Glutamatergic neuron (in vitro differentiated cells): ENCODE measurements at places on chromosomes 11 and 22.

DNA sequence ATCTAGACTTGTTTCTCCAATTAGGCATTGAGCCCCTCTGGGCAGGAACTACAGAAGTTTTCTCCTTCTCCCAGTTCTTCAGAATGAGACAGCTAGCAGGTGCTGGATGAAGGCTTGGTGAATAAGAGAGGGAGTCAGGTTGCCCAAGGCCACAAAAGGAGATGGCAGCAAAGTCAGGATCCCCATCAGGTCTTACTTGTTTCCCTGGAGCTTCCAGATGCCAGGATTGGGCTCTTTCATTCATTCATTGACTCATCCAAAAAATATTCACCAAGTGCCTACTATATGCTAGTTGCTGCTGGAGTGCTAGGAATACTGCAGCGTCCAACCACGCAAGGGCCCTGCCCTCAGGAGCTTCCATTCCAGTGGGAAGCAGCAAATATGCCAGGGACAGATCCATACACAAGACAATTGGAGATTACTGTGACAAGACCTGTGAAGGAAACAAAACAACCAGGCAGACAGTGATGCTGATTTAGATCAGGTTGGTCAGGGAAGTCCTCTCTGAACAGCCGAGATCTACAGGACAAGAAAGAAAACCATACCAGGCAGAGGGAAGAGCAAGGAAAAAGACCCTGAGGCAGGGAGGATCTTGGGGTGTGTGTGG lies 24.6 kb upstream of the LMO1 start:
- DNase-seq: no peak

DNA sequence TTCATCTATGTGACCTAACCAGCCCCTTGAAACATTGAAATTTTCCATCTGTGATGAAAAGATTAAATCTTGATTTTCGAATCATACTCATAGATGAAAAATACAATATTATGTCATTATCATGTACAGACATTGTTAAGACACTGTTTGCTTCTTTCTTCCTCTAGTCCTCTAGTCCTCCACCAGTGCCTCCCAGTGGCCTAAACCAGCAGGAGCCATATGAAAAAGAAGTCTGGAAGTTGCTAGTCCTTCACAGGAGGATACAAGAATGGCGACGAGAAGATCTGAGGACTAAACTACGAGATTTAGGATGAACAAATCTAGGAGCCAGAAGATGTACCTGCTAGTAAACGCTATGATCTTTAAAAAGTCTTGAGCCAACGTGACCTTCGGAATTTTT lies 134.1 kb downstream of the SLC17A6 start:
- DNase-seq: no peak

DNA sequence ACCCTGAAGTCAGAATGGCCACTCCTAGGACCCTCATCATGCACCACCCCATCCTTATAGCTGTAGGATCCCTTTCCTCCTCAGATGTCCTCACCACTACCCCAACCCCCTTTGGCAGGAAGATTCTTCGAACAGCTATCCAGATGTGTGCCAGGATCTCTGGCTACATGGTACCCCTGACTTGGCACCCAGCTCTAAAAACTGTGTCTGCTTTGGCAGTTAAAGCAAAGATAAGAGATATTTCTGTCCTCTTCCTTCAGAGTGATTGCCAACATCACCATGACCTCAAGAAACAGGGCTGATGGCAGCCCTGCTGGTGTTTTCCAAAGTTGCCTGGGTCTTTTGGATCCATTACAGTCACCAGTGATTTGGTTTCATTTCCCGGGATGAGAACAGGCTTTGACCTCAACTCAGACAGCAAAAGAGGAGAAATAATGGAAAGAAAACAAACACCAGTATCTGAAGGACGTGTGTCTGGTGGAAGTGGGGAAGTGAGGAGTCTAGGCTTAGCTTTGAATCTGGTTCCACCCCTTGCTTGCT lies 4.3 kb upstream of the NRIP3 start:
- DNase-seq: no peak

GRCh38 chr22:50734986-50735738 lies 2.8 kb upstream of the ACR start:
- DNase-seq: no peak
